Activated CD4-positive, alpha-beta T cell treated with anti-CD3 and anti-CD28 coated beads, Interleukin-2, amount 10 ng/mL, durations not matched to agents 7 days and 5 days (primary cell): ENCODE measurements at places on chromosomes 7 and 10. TPM values are rescaled to one million over a fixed set of nuclear protein-coding genes. Genes with fewer than 3 reads are reported as not detected.

TMEM229A gene
- total RNA-seq = not detected

- no peaks in the 10 kb centered on the region for H3K36me3 ChIP-seq
- no peak overlapping the region for H3K4me3 ChIP-seq
- no peaks in the 10 kb centered on the region for H3K27me3 ChIP-seq
- no peaks in the 10 kb centered on the region for H3K4me1 ChIP-seq
- no peak for DNase-seq
Observed at GRCh38 chr7:54390565-54390964, 151.6 kb upstream of the VSTM2A start.

GRCh38 chr7:1028775-1029636 lies 15.3 kb upstream of the GPR146 start:
- DNase-seq = peak; percentile 60
- H3K4me3 ChIP-seq = peak overlapping the region; percentile 71
- H3K4me1 ChIP-seq = peaks cover 49% of the 10 kb centered on the region
- H3K27me3 ChIP-seq = no peaks in the 10 kb centered on the region

DNA sequence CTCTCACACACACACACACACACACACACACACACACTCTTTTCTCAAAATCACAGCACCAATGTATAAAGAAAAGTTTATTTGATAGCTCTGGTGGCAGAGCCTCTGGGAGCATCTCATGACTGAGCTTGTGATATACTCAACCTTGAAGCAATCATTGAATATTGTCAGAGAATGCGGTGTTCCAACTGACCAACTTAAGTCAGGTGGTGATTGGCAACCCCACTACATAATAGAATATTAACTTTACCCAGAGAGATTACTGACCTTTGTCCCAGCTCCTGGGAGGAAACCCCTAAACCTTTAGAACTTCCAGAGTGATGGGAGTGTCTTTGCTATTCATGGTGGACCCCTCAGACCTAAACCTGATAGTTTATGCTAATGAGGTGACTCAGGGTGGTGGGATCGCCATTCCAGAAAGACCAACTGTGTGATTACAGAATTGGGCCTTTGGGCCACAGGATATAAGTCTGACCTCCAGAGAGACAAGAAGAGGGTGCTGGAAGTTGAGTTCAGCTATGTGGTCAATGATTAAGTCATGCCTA lies 143.1 kb downstream of the OTUD1 start:
- no peaks in the 10 kb centered on the region for H3K27me3 ChIP-seq
- no peaks in the 10 kb centered on the region for H3K4me1 ChIP-seq
- no peak overlapping the region for H3K4me3 ChIP-seq
- DNase-seq = no peak
- H3K27ac ChIP-seq = no peak overlapping the region

DNA sequence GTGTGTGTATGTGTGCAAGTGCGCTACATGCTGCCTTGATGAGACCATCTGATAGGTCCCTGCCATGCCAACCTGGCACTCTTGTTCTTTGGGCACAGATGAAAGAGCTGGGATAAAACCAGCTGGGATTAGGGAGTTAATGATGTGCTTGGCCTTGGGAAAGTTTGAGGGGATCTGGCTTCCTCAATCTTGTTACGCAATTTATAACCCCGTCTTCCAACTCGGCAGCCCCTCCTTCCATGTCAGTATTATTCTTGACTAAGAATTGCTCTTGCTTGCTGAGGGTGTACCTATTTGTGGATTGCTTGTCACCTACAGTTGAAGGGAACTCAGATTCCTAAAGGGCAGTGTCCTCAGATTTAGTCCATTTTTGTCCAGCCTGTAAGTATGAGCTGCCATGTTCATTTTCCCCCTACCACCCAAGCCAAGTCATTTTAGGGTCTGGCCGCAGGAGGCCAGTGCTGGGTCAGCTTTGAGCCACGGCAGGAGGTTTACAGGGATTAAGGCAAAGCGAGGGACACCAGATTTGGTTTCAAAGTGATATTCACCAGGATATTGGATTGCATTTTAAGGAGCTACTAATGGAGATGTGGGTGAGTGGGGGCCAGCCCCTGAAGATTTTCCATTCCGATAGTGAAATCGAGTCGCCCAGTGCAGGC lies 34.1 kb upstream of the KCNMA1 start:
- H3K27me3 ChIP-seq = peaks cover 15% of the 10 kb centered on the region
- H3K4me3 ChIP-seq = no peak overlapping the region
- peaks cover 2% of the 10 kb centered on the region for H3K4me1 ChIP-seq
- H3K36me3 ChIP-seq = no peaks in the 10 kb centered on the region
- no peak overlapping the region for H3K27ac ChIP-seq

DNA sequence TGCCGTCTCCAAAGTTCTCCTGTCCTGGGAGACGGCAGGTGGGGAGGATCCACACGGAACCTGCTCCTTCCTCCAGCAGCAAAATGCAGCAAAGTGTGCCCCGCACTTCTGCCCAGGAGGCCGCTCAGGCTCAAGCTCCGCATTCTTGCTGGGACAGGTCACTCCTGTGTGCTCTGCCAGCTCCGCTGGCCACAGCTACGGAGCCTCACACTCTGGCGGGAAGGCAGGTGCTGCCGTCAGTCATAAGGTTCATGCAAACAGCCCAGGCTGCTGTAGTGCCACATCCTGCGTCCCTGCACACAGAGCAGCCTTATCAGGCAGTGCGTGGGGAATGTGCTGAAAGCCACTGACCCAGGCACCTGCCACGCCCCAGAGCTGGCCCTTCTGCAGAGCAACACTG lies 22.4 kb downstream of the ADGRA1 start:
- DNase-seq = no peak
- H3K27ac ChIP-seq = no peak overlapping the region
- H3K36me3 ChIP-seq = no peaks in the 10 kb centered on the region

DMBT1 gene
- not detected for total RNA-seq

EVX1 gene
- not detected for total RNA-seq

DNA sequence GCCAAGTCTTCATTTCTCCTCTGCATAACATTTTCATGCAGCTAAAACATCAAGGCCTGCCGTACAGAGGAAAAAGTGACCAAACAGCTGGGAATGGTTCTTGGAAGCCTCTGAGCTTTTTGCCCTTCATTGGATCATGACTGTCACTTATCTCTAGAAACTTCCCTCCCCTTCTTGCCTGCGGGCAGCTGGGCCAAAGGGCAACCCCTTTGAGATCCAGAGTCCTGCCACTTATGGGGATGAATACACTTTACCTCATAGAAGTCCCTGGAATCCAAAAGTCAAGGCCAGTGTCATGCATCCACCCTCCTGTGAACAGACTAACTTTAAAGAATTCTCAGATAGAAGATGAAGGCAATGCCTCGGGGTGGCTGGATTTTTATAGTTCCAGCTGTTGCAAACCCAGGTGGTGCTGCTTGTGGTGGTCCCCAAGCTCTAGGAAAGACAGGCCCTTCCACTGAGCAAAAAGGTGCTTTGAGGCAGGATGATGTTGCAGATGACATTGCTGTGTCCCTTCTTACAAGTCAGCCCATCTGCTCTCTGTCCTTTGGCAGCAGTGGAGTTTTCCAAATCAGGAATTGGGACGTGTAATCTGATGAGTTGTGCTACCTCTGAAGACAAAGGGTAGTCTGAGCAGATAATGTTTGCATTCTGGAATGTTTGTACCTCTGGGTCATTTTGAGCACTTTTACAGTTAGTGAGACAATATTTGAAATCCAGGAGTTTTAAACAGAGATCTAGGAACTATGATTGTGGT lies 64.2 kb downstream of the LRMDA start:
- H3K36me3 ChIP-seq = no peaks in the 10 kb centered on the region
- H3K27ac ChIP-seq = no peak overlapping the region
- no peak overlapping the region for H3K4me3 ChIP-seq
- DNase-seq = no peak
- H3K27me3 ChIP-seq = peaks cover 2% of the 10 kb centered on the region

GRCh38 chr7:149027611-149028345 lies 527 bp downstream of the PDIA4 start:
- no peaks in the 10 kb centered on the region for H3K27me3 ChIP-seq
- no peak for DNase-seq
- H3K36me3 ChIP-seq = peaks cover 18% of the 10 kb centered on the region
- H3K27ac ChIP-seq = peak overlapping the region; percentile 94

GRCh38 chr10:91901784-91902677 lies 7.3 kb downstream of the FGFBP3 start:
- DNase-seq = peak; percentile 47
- H3K4me3 ChIP-seq = no peak overlapping the region
- peaks cover 8% of the 10 kb centered on the region for H3K27me3 ChIP-seq
- H3K4me1 ChIP-seq = peaks cover 20% of the 10 kb centered on the region

MMS19 gene
- 68.6 TPM for total RNA-seq

DNA sequence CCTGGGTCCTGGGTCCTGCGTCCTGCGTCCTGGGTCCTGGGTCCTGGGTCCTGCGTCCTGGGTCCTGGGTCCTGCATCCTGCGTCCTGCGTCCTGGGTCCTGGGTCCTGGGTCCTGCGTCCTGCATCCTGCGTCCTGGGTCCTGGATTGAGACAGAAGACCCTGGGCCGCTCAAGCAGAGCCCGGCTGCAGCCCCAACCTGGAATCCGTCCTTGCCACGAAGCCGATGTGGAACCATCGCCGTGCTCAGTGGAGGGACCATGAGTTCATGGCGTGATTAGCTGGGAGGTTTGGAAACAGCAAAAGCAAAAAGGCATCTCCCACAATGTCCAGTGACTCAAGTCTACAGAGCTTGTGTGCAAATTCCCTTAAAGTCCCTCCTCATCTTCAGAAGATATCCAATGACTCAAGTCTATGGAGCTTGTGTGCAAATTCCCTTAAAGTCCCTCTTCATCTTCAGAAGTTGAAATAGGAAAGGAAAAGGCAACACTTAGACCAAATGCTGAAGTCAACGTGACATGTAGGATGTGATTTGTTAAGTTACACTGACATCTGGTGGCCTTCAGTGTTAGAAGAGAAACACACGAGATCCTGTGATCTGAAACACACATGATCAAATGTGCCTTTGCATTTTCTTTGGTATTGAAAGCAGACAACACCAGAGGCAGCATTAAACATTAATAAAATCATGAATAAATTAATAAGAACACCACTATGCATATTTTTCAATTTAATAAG lies 179.9 kb downstream of the PTPRN2 start:
- H3K36me3 ChIP-seq = no peaks in the 10 kb centered on the region
- H3K4me3 ChIP-seq = no peak overlapping the region
- peak; percentile 15 for DNase-seq

- no peak overlapping the region for H3K27ac ChIP-seq
- no peak overlapping the region for H3K4me3 ChIP-seq
- DNase-seq = no peak
- no peaks in the 10 kb centered on the region for H3K4me1 ChIP-seq
- no peaks in the 10 kb centered on the region for H3K27me3 ChIP-seq
Observed at GRCh38 chr7:146319629-146320028, 203.0 kb downstream of the CNTNAP2 start.
